Brain pericyte (primary cell): ENCODE measurements at places on chromosomes 16 and 17.

DNA sequence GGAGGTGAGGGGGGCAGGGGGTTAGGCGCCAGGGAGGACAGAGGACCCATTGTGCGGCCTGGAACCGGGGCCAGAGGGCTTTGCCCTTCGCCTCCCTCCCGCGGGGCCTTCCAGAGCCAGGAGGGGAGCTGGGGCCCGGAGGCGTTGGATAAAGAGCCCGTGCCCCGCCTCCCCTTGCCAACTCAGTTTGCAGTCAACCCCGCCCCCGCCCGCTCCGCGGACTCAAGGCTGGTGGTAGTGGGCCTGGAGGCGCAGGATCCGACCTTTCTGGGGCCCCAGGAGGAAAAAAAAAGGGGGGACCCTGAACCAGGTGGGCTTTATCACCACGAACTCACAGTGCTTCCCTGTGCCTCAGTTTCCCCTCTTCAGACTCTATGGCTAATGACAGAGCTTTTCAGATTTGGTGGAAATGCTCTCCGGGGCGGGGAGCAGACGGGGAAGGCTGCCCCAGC is 2.0 kb upstream of the SPHK1 start:
- DNase-seq = no peak

- DNase-seq = no peak
Measured at GRCh38 chr16:122361-122760, 16.1 kb downstream of the NPRL3 start.

- DNase-seq = no peak
Measured at GRCh38 chr16:23594186-23594585, 1.9 kb downstream of the NDUFAB1 start.

- DNase-seq = no peak
Measured at GRCh38 chr17:42406615-42407288, 16.3 kb downstream of the CAVIN1 start.

DNA sequence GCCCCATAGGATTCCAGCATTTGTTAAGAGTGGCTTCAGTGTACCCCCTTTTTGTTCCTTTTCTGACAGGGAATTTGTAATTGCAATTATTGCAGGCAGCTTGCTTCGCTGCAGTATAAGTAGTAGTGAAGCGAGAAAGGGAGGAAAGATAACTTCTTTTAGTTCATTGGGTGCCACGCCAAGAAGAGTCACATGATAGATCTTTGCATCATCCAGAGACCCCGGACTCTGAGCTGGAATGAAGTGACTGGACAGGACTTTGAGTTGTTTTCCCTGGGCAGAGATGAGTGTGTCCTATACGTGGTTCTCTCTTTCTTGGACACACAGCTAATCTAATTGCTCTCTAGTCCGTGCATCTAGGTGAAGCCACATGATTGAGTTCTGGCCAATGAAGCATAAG is 44.8 kb upstream of the PMFBP1 start:
- no peak for DNase-seq

DNA sequence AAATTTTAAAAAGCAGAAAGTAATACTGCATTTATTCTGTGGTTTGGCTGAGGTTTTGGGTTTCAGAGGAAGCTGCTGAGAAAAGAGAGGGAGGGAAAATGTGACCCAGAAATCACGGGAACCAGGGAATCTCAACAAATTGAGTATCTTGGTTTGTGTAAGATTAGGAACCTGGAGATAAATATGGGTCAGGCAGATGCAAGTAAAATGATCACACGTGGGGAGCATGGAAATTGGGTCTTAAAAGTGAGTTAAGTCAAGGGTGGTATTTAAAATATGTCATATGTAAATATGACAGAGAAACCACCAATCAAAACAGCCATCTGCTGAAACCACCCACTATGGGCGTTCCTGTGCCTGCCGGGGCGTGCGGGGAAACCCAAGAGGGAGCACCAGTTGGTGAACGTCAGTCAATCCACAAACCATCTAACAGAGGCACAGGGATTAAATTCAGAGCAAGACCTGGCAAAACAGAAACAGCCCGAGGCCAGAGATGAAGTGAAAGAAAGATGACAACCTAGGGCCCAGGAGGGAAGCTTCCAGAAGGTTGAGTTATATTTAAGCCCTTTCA is 33.4 kb downstream of the CDH13 start:
- DNase-seq = no peak

DNA sequence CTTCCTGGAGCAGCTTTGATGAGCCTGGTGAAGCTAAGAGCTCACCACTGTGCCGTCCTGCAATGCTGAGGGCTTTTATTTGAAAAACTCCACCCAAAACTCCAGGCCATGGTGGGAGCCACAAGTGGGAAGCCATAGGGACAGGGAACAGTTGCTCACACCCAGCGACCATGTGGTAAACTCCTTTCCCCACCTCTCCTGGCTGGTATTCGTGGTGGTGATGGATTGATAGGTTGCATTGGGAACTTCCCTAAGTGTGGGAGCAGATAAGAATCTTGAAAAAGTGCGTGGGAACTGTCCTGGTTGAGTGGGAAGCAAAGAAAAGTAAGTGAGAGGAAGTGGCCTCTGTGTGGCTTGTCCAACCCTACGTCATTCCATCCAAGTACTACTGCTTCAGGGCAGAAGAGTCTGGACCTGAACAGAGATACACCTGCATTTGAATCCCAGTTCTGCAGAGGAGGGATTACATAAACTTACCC is at the start of gene CCL1:
Gene CCL1, minus strand, starts transcription at position 51 of the 479 bp plus-strand sequence. CDS start 72 bp downstream, outside the sequence.
- no peak for DNase-seq

GRCh38 chr16:89549007-89549700 is 11.3 kb upstream of the RPL13 start:
- DNase-seq = no peak

- DNase-seq = no peak
Measured at GRCh38 chr17:48148854-48149786, 41.6 kb downstream of the SNX11 start.

DNA sequence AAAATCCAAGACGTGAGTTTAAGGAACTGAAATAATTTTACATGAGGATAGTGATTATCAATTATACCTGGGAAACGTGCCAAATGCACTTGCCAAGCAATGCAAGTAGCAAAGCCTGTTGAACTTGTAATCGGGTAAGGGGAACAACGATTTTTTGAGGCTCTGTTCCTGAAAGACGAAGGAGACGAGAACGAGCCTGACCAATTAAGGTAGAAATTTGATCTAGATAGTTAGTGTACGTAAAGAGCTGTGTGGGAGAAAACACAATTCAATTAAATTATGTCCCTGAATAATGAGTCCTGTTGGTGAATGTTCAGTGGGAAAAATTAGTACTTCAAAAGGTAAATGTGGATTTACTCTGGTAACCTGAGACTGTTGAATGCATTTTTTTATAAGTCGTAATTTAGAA is 17.7 kb upstream of the KCTD5 start:
- no peak for DNase-seq

DNA sequence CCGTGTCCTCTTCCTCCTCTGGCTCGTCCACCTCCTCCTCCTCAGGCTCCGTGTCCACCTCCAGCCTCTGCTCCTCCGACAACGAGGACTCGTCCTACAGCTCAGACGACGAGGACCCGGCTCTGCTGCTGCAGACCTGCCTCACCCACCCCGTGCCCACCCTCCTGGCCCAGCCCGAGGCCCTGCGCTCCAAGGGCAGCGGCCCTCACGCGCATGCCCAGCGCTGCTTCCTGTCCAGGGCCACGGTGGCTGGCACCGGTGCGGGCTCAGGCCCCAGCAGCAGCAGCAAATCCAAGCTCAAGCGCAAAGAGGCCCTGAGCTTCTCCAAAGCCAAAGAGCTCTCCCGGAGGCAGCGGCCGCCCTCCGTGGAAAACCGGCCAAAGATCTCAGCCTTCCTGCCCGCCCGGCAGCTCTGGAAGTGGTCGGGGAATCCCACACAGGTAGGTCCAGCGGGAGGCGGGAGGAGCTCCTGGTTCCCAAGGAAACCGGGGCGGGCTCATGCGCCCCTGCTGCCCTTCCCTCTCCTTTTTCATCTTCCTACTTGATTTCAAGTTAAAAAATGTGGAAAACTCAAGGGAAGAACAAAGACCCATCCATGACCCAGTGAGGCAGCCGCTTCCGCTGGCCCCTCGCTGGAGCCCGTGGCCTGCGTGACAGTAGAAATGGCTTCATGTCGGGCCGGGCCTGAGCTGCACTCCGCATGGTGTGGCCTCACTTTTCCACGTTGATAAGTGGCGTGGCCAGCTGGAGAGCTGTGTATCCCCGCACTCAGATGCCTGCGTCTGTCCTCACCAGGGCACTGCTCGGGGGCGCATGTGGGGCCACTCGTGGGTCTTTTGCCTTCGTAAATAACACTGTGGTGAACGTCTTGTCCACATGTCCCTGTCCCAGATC is 50.7 kb downstream of the ACTG1 start:
- no peak for DNase-seq

DNA sequence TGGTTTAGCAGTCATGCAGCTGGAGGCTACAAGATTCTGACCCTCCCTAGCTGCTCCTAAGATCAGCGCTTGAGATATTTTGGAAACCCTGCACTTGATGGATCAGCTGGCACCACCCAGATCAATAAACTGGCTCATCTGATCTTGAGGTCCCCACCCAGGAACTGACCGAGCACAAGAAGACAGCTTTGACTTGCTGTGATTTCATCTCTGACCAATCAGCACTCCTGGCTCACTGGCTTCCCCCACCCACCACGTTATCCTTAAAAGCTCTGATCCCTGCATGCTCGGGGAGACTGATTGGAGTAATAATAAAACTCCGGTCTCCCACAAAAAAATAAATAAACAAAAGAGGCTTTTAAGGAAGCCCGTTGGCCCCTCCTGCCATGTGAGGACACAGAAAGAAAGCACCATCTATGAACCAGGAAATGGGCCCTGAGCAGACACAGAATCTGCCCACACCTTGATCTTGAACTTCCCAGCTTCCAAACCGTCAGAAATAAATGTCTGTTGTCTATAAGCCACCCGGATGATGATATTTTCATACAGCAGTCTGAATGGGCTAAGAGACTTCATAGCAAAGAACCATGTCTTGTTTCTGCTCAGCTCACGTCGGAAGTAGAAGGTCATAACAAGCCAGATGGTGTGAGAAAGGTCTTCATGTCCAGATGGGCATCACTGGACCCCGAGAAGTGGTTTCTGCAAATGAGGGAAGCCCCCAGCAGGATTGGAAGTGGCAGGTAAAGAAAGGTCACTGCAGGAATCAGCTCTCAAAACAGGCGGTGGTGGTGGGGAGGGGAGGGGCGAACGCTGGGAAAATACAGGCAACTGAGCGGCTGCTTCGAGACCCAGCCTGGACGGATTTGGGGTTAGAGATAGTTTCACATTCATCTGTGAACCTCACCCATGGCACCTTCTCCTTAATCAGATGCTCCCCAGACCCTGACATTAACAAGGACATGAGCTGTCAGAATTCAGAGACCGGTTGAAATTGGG is 19.8 kb upstream of the RPH3AL start:
- no peak for DNase-seq

- no peak for DNase-seq
Measured at GRCh38 chr16:78654929-78655328, 555.5 kb downstream of the WWOX start.

GRCh38 chr16:78106686-78107085 is 7.2 kb downstream of the WWOX start:
- DNase-seq = no peak

GRCh38 chr17:40612599-40613244 is 34.9 kb downstream of the SMARCE1 start:
- no peak for DNase-seq

DNA sequence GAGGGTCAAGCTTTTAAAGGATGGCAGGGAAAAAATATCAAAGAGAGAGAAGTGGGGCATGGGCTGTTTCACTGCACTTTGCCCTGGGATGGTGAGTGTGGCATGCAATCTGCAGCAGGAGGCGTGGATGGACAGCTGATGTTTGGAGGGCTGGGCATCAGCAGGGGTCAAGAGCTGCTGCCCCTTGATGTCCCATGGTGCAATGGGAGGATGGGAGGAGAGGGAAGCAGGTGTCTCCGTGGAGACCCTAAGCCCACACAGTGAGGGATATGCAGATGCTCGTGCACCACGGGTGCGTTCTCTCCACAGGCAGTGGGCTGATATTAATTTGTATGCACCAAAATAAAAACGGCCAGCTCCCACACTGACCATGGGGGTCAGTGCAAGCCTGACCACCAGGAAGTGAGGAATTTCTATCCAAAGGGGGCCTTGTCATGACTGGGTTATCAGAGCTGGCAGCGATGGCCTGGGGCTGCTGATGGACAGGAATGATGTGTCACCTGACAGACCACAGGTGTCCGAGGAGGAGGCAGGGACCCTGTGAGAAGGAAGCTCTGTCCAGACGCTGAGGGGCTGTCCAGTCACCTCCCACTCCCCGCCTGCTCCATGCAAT is 183.6 kb downstream of the IRF8 start:
- DNase-seq = no peak

- peak; percentile 86 for DNase-seq
Measured at GRCh38 chr16:70638814-70639792, 7.3 kb upstream of the IL34 start.

DNA sequence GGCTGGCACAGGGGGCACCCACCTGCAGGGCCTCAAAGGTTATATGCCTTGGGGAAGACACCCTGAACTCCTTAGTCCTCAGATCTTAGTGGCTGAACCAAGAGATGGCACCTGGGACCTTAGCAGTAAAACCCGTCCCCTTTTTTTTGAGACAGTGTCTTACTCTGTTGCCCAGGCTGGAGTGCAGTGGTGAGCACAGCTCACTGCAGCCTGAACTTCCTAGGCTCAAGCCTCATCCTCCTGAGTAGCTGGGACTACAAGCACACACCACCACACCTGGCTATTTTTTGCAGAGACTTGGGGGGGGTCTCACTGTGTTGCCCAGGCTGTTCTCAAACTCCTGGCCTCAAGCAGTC is 237.2 kb downstream of the MRTFB start:
- no peak for DNase-seq

DNA sequence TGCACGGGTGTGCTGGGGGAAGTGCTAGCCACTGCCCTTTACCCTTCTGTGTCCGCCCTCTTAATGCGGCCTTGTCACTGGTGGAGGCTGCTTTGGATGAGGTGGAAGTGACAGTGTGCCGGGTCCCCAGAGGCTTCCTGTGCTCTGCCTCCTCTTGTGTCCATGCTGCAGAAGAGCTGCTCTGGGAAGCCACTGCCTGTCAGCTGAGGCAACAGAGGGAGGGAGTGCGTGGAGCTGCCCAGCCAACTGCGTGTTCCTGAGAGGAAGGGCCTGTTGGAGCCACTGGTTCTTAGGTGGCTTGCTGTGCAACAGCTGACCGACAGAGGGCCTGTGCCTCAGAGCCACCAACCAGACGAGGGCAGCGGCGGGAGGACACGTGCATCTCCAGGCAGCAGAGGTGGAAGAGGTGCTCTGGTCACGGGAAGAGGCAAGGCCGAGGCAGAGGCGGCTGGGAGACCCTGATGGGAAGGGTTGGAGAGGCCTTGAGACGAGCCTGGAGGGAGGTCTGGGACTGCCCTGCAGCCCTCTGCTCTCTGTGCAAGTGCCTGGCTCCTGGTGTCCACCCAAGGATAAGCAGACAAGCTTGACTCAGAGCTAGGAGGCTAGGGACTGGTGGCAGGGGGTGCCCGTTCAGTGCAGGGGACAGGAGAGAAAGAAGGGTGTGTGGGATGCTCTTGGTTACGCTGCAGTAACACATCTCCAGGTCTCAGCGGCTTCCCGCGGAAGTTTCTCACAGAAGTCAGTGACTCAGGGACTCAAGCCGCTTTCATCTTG is 25.4 kb downstream of the B9D1 start:
- DNase-seq = no peak
